Hematopoietic multipotent progenitor cell treated with erythropoietin and hydrocortisone succinate and interleukin-3 and kit ligand, for 8 days (in vitro differentiated cells): ENCODE measurements at places on chromosomes 1 and 21.

DNA sequence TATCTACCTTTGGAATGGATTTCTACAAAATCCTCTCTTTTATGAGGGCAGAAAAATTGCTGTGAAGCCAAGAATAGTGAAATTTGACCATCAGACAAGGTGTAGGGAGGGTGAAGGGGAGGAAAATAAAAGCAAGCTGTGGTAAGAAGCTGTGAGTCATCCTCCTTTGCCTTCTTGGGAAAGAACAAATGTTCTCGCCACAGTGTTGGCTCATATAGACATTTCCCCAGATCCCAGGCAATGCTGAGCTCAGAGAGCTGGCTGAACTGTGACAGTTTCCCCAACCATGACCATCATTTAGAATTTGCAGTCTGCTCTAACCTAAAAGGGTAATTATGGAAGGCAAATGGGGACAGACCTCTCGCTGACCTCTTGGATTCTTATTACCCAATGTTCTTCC, 235.4 kb downstream of the PBX1 start:
- DNase-seq, result no peak

GRCh38 chr21:36149788-36150711, 6.6 kb upstream of the DOP1B start:
- DNase-seq, result peak; percentile 72

GRCh38 chr1:226981838-226982237, 41.7 kb downstream of the COQ8A start:
- DNase-seq, result no peak

- DNase-seq, result peak; percentile 24
These were observed at the start of gene ZBTB8B for GRCh38 chr1:32464716-32465577. Gene ZBTB8B (plus strand): TSS chr1:32465072. CDS start chr1:32470625, 5,553 bp downstream.

DNA sequence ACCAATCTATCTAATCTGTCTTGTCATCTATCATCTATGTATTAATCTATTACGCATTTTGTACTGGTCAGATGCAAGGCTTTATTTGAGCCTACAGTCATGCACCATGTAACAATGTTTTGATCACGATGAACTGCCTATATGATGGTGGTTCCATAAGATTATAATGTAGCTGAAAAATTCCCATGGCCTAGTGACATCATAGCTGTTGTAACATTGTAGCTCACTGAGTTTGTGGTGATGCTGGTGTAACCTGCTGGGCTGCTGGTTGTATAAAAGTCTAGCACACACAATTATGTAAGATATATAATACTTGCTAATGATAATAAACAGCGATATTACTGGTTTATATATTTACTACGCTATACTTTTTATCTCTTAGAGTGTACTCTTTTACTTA, 64.8 kb upstream of the IGSF5 start:
- no peak for DNase-seq

- DNase-seq, result peak; percentile 87
These were observed 80.5 kb upstream of the BMP8A start for GRCh38 chr1:39410915-39411436.

GRCh38 chr1:159088546-159089183, 12.1 kb upstream of the AIM2 start:
- DNase-seq, result no peak

DNA sequence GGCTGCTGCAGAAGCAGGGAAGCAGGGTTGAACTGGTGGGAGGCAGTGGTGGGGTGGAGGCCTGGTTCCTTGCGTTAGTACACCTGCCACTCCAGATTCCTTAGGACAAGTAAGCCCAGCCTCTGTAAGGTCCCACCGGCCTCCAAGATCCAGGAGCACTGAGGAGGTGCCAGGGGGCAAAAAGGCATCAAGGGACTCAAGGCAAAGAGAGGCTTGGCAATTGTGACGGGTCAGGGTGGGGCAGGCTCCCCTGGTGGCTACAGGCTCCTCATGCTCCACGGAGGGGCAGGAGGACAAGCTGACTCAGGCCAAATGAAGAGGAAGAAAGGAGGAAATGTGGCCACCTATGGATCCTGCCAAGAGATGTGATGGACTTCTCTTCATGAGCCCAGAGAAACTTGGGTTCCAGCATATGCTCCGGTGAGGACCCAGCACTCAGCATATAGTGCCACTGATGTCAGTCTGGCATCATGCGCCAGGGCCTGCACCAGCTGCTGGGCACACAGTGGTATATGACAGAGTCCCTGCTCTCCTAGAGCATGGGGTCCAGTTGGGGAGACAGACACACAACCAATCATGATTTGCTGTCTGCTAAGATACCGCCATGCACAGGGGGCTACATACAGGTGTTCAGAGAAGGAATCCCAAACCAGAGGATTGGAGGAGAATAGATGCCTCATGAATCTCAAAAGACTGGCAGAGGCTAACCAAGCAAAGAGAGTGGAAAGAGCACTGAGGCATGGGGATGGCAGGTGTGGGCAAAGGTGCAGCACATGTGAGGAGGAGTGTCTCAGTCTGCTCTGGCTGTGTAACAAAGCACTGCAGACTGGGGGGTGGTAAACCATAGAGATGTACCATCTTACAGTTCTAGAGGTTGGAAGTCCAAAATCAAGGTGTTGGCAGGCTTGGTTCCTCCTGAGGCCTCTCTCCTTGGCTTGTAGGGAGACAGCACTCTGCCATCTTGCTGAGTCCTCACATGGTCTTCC, 249.7 kb downstream of the RHOU start:
- DNase-seq, result no peak

GRCh38 chr1:95287081-95287480, 53.1 kb downstream of the RWDD3 start:
- no peak for DNase-seq

GRCh38 chr1:85889870-85890269, 181.6 kb upstream of the ZNHIT6 start:
- DNase-seq, result no peak

- DNase-seq, result no peak
These were observed 12.2 kb downstream of the ARHGEF2 start for GRCh38 chr1:155966135-155966534.

GRCh38 chr1:110205156-110205555, 5.0 kb upstream of the KCNC4 start:
- no peak for DNase-seq

- DNase-seq, result no peak
These were observed 83.8 kb downstream of the PLPP3 start for GRCh38 chr1:56495538-56495937.

GRCh38 chr1:73194965-73195364, 912.6 kb upstream of the NEGR1 start:
- no peak for DNase-seq

DNA sequence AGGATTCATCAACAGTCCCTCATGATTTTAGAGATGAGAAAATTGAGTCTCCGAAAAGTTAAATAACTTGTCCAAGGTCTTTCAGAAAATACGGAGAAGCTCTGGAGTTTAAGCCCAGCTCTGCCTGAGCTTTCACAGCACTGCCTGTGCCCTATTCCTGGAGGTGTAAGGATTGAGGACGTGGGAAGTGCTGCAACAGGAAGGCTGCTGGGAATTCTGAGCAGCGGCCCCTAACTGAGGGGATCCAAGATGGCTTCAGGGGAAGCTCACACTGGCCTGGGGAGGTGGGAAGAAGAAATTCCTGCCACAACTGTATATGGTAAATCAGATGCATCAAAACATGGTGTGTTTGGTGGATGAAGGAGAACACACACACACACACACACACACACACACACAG, 45.3 kb upstream of the BCL9 start:
- no peak for DNase-seq

- no peak for DNase-seq
These were observed 164.9 kb downstream of the RERE start for GRCh38 chr1:8652467-8653046.

DNA sequence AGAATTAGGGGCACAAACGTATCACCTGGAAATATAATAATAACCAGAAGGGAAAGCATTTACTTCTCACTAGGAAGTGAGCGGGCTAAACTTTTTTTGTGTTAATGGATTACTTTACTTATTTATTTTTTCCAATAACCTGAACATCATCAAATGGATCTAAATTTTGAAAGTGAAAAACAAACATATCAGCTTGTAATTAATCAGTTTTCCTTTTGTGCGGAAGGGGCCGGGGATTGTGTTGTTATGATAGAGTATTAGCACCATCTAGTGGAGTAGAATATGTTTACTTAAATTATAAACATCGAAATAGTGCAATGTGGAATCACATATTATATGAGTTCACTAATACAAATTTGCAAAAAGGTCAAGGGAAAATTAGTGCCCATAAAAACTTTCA, 9.0 kb downstream of the CFH start:
- DNase-seq, result peak; percentile 46

DNA sequence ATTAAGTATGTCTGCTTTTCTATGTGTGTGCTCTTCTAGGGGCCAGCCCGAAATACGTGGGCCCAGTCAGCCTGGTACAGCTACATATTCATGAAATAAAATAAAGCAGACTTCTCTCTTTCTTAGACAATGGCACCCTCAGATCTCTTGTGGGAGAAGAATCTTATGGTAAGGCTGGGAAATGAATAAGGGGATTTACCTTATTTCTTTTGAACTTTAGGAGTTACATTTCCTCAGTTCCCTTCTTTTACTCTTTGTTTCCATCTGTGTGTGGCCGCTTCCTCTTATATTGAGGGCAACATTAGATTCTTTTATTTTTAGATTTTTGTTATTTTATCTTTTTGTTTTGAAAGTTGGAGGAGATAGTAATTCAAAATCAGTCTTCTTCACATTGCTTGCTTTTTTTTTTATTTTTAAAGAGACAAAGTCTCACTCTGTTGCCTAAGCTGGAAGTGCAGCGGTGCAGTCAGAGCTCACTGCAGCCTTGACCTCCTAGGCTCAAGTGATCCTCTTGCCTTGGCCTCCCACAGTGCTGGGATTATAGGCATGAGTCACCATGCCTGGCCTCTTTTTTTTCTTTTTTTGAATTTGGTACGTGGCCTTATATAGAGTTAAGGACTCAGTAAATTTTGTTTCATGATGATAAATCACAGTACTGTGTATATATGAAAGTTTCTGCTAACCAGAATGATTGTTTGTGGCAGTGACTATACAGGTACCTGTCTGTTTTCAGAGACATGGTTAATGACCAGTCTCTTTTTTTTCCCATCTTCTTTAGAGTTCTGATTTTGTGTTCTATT, 9.1 kb downstream of the LAMC1 start:
- DNase-seq, result no peak

- no peak for DNase-seq
These were observed 41.7 kb upstream of the IFFO2 start for GRCh38 chr1:18998016-18998724.

- DNase-seq, result no peak
These were observed 166.7 kb upstream of the CHRM3 start for GRCh38 chr1:239219679-239220078.

- DNase-seq, result no peak
These were observed 9.2 kb upstream of the VPS26C start for GRCh38 chr21:37276377-37276776.

DNA sequence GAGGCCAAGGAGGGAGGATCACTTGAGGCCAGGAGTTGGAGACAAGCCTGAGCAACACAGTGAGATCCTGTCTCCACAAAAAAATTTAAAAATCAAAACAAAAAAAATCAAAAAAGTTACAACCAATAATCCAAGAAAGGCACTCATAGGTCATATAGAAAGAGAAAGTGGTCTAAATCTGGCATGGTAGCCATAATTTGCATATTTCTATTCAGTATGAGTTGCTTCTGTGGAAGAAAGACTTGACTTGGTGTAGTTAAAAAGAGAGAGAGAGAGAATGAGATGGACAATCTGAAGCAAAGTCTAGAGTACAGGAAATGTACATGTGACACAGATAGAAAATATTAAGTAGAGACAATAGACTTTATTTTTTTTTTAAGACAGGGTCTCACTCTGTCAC, 22.5 kb downstream of the JMJD4 start:
- DNase-seq, result no peak

DNA sequence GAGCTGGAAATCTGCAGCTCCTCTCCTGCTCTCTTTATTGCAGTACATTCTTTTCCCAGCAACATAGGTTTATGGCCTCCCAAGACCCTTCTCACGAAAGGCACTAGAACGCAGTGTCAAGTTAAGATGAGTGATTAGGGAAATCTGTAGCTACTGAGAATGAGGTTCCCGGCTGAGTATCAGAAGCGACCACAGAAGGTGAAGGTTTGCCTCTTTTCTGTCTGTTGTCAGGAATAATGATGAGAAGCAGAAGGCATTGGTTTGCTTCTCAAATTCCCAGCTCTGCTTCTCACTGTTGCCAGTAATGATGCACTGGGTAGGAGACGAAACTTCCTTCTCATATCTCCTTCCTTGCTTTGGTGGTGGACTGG, 128.4 kb downstream of the NTMT2 start:
- DNase-seq, result no peak

DNA sequence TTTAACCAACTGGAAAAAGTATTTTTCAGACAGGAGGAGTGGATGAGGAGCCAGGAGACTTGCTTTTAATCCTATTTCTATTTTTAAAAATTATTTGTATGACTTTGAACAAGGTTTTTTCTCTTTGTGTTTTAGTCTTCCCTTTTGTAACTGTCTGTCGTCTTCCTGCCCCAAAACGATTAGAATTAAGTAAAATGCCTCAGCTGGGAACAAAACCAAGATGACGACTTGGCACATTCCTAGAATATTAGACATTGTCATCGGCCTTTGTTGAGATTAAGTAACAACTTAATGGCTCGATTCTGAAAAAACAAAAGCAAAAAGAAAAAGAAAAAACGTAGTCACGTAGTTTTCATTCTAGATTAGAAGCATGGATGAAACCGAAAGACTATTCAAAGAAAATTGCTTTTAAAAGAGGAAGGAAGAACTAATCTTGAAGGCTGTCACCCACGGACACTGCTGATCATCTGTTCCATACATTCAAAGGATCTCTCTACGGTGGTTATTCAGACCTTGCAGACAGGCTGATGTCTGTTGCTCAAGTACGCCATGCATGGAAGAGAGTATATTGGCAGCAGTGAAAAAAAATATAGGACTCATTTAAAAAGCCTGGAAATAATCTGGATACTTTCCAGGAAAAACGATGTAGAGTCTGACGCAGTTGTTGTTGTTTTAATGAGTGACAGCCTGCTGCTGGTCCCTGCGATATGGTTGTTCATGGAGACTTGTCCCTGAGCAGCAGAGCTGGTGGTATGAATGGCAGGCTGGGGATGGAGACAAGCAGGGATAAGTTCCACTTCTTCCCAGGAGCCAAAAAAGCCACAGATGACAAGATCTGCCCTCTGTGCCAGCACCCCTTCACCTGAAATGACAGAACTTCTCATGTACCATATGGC, 16.8 kb downstream of the GNG4 start:
- no peak for DNase-seq

DNA sequence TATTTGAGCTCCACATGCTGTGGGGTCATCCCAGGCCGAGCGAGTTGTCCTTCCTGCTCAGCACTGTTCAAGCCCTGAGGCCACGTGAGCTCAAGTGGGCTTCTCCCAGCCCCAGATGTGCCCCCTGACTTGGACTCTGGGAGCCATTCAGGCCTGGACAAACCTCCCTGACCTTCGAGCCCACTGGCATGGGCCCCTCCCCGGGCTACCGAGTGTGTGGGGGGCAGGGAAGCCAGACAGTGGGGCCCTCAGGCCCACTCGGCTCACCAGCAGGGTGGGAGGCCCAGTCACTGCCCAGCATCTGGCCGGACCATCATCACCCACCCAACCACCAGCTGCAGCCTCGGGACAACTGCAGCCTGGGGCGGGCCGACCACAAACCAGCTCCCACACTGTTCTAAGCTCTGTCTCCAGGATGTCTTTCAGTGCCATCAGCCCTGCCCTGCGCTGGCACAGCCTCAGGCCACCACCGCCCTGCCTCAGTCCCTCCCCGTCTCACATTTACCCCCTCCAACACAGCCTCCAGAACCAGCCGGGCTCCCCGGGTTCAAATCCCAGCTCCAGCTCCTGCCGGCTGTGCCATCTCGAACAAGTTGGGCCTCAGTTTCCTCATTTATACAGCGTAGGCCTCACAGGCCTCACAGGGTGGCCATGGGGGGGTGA, 20.9 kb upstream of the PLEKHG5 start:
- no peak for DNase-seq

- DNase-seq, result no peak
These were observed 1.8 kb downstream of the RD3 start for GRCh38 chr1:211490038-211490678.
